Non-pigmented ciliary epithelial cell (primary cell): ENCODE measurements at places on chromosomes 6 and 20.

GRCh38 chr20:11529047-11529446 is 388.6 kb upstream of the BTBD3 start:
- DNase-seq: no peak

GRCh38 chr20:5822569-5822968 is 72.4 kb downstream of the SHLD1 start:
- no peak for DNase-seq

GRCh38 chr20:24490598-24490997 is 21.2 kb downstream of the SYNDIG1 start:
- DNase-seq: no peak

- no peak for DNase-seq
These were observed 162.7 kb upstream of the SUPT3H start for GRCh38 chr6:45540375-45540920.

DNA sequence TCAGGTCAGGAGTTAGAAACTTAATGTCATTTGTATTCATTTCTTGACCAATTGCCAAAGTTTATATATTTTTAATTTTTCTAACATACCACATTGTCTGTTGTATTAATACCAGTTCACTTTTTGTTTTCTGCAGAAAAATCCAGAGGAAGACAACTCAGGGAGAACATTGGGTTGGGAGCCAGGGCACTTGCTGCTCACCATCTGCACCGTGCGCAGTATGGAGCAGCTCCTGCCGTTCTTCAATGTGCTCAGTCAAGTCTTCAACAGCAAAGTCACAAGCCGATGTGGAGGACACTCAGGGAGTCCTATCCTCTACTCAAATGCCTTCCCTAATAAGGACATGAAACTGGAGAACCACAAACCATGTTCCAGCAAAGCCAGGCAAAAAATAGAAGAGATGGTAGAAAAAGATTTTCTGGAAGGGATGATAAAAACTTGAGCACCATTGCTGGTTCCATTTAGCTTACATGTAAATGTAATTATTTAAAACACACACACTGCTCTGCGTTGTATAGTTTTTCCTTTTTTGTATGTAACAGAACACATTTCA is 25.3 kb downstream of the PGM3 start:
- DNase-seq: no peak

GRCh38 chr6:23089981-23090380 is 520.6 kb downstream of the HDGFL1 start:
- no peak for DNase-seq

- DNase-seq: no peak
These were observed 81.6 kb upstream of the MLN start for GRCh38 chr6:33885132-33886057.
